ENCODE measurements at places on chromosomes 12 and 14. TPM values are rescaled to one million over a fixed set of nuclear protein-coding genes. Genes with fewer than 3 reads are reported as not detected.

- H3K4me1 ChIP-seq: no peaks in the 10 kb centered on the region
- H3K27me3 ChIP-seq: no peaks in the 10 kb centered on the region
- H3K27ac ChIP-seq: no peak overlapping the region
- H3K36me3 ChIP-seq: no peaks in the 10 kb centered on the region
These were observed 290.4 kb downstream of the AACS start for GRCh38 chr12:125355614-125356013.

DNA sequence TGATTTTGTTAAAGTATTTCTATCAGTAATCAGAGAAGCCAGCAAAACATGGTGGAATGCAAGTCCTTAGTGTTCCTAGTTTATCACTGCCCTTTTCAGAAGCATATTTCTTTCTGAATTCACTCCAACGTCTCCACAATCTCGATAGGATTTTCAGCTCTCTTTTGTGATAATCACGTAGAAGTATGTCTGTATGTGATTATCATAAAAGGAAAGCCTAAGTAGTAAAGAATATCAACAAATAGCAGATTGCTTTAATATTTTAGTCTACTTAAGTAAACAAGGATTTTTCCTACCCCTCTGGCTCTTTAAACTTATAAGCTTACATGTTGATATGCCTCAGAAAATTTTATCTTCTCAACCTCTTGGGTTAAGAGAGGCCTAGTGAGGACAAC lies 147.4 kb upstream of the NUDT4 start:
- no peak for DNase-seq
- H3K27me3 ChIP-seq: no peaks in the 10 kb centered on the region
- no peaks in the 10 kb centered on the region for H3K36me3 ChIP-seq
- H3K4me1 ChIP-seq: no peaks in the 10 kb centered on the region

The C3AR1 gene
- 3.4 TPM for total RNA-seq

DNA sequence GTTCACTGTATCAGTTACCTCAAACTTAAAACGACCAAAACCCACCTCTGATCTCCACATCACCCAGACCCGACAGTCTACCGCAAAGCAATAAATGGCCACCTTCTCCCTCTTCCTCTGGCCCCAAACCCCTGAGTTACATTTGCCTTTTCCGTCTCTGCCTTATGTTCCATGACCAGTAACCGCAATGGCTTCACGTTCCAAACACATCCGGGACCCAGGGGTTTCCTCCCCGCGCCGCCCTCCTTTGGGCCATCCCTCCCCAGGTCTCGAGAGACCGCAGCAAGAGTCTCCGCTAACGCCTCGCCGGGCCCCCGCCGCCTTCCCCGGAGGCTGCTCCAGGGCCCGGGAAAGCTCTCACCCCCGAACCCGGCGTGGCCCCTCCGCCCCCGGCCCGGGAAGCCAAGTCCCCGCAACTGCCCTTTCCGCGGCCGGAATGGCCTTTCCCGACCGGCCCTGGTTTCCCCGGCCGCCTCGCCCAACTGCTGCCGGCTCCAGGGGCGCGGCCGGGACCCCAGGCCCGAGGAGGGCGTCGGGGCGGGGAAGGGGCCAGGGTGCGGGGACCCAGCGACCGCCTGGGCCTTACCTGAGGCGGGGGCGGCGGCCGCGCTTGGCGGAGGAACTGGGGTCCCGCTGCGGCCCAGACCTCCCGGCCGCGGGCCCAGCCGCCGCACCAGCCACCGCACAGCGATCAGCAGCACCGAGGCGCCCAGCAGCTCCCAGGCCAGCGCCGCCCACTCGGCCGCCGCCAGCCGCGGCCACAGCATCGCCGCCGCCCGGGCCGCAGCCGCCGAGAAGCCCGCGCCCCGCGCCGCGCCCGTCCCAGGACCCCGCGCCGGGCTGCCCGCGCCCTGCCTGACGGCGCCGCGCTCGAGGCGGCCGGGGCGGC lies at the start of gene ANKLE2:
Gene ANKLE2 (minus strand): TSS at position 801 of the 889 bp plus-strand sequence. CDS start 34 bp downstream, at position 767.
- peaks cover 4% of the 10 kb centered on the region for H3K4me1 ChIP-seq
- no peaks in the 10 kb centered on the region for H3K27me3 ChIP-seq
- DNase-seq: no peak
- peak within 1 kb of the TSS; percentile 89 for H3K27ac ChIP-seq
- H3K36me3 ChIP-seq: no peaks in the 10 kb centered on the region
- peak within 1 kb of the TSS; percentile 94 for H3K4me3 ChIP-seq

The SLC10A1 gene
- total RNA-seq: not detected

The GOLGA5 gene
- total RNA-seq: 69.5 TPM

DNA sequence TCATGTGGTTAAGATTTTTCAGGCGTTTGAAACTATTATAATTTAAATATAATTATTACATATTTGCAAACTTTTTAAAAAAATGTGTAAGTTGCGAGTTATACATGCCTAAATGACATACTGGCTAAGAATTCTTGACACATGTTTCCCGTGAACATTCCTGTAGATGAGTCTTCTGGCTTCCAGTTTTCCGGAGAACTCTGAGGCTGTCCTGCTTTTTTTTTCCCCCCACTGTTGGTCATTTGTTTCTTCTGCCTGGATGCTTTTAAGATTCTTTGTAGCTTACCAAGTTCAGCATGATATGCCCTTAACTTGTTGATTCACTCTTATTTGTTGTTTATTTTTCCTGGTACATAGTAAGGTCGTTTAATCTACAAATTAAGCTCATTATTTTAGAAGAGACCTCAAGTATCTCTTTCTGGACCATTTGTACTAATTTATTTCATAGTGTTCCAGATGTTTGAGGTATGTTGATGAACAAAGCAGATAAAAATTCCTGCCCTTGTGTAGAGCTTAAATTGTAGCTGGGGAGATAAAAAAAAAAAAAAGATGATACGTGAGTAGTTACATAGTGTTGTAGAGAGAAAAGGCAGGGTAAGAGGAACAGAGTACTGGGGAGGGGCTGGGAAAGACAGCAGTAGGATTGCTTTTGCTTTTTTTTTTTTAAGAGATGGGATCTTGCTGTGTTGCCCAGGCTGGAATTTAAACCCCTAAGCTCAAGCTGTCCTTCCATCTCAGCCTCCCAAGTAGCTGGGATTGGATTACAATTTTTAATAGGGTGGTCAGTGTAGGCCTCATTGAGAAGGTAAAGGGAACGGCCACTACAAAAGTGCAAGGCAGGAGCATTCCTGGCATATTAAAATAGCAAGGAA lies 32.8 kb downstream of the ARHGAP5 start:
- no peaks in the 10 kb centered on the region for H3K27me3 ChIP-seq
- DNase-seq: no peak
- no peak overlapping the region for H3K4me3 ChIP-seq

DNA sequence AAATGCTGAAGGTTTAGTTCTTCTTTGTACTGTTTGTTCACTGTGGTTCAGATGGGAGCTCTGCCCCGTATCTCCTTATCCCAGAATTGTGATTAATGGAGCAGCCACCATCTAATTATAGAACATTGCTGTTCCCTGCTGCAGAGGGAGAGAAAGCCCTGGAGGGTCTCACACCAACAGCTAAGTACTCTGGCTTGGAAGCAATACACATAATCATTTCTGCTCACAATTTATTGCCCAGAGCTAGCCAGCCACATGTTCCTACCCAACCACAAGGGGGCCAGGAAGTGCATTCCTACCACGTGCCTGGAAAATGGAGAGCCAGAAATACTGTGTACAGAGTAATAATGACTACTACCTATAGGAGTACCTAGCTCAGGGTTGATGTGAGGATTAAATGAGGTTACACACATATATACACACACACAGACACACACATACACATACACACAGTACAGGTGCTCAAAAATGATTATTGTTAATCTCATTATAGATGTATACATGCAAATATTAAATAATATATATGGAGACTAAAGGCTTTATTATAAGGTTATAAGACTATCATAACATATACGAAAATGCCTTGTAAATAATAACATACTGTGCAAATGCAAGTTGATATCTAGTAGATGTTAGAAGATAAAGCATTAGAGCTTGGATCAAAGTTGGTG lies 22.3 kb downstream of the MSRB3 start:
- H3K27ac ChIP-seq: no peak overlapping the region
- no peaks in the 10 kb centered on the region for H3K27me3 ChIP-seq
- no peak overlapping the region for H3K4me3 ChIP-seq
- no peak for DNase-seq
- H3K4me1 ChIP-seq: no peaks in the 10 kb centered on the region

The PTPRB gene
- total RNA-seq: 11.2 TPM

DNA sequence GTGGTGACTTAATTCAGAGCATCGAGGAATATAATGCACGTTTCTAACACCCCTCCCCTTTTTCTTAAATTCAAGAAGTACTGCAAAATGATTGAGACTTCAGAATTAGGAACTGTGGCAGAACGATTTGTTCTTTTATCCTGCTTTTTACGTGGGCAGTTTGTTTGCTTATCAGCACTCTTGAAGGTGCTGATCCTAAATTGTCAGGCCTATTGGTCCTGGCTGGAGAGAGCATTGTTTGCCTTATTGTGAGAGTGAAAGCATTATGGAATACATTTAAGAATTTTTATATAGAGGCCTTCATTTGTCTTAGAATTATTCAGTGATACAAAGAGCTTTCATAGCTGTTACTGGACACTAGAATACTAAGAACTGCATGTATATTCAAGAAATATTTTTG lies 59.1 kb downstream of the TMTC2 start:
- H3K4me3 ChIP-seq: no peak overlapping the region
- no peaks in the 10 kb centered on the region for H3K36me3 ChIP-seq
- no peaks in the 10 kb centered on the region for H3K27me3 ChIP-seq
- H3K4me1 ChIP-seq: peaks cover 2% of the 10 kb centered on the region
- no peak overlapping the region for H3K27ac ChIP-seq

GRCh38 chr14:93683226-93683625 lies 105.1 kb downstream of the PRIMA1 start:
- no peak overlapping the region for H3K4me3 ChIP-seq
- no peaks in the 10 kb centered on the region for H3K27me3 ChIP-seq
- H3K36me3 ChIP-seq: no peaks in the 10 kb centered on the region
- H3K4me1 ChIP-seq: no peaks in the 10 kb centered on the region

The MAP1LC3B2 gene
- 1.6 TPM for total RNA-seq

DNA sequence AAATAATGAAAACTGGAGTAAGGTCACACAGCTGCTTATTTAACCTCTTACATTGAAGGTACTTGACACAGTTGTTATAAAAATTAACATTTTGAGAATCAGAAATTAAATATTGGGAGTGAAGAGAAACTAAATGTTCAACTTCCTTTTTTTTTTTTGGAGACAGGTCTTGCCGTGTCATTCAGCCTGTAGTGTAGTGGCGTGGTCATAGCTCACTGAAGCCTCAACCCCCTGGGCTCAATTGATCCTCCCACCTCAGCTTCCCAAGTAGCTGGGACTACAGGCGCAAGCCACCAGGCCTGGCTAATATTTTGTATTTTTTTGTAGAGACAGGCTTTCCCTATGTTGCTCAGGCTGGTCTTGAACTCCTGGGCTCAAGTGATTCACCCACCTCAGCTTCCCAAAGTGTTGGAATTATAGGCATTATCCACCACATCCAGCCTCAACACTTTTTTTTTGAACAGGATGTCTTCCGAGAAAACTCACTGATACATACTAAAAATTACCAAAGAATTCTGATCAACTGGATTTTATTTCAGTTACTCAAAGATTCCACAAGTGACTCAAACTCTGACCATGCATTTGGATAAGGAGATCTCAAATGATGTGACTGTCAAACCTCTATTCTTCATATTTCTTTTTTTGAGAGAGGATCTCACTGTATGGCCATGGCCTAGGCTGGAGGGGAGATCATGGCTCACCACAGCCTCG lies 35.4 kb downstream of the SGPP1 start:
- H3K27me3 ChIP-seq: no peaks in the 10 kb centered on the region
- no peaks in the 10 kb centered on the region for H3K36me3 ChIP-seq
- no peak overlapping the region for H3K27ac ChIP-seq
- H3K4me1 ChIP-seq: no peaks in the 10 kb centered on the region
- no peak for DNase-seq

DNA sequence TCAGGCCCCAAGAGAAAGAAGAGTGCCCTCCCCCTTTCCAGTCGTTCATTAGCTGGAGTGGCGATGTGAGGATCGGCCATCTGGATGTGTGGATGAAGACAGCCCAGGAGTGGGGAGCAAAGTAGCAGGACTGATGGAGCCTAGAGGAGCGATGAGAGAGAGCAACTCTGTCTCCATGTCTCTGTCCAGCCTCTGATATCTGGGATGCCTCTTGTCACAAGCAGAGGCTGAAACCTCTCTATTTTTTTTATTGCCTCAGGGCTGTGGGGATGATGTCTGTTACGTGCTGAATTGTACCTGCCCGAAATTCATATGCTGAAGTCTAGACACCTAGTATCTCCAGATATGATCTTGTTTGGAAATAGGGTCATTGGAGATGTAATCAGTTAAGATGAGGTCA lies 2.7 kb downstream of the SERPINA11 start:
- no peak for DNase-seq
- H3K4me3 ChIP-seq: no peak overlapping the region
- H3K27me3 ChIP-seq: no peaks in the 10 kb centered on the region
- H3K4me1 ChIP-seq: no peaks in the 10 kb centered on the region
- no peak overlapping the region for H3K27ac ChIP-seq
- no peaks in the 10 kb centered on the region for H3K36me3 ChIP-seq

Data from prostate gland (tissue), 2 donors.